ENCODE measurements at places on chromosomes 3 and 15. TPM values are rescaled to one million over a fixed set of nuclear protein-coding genes. Genes with fewer than 3 reads are reported as not detected.

DNA sequence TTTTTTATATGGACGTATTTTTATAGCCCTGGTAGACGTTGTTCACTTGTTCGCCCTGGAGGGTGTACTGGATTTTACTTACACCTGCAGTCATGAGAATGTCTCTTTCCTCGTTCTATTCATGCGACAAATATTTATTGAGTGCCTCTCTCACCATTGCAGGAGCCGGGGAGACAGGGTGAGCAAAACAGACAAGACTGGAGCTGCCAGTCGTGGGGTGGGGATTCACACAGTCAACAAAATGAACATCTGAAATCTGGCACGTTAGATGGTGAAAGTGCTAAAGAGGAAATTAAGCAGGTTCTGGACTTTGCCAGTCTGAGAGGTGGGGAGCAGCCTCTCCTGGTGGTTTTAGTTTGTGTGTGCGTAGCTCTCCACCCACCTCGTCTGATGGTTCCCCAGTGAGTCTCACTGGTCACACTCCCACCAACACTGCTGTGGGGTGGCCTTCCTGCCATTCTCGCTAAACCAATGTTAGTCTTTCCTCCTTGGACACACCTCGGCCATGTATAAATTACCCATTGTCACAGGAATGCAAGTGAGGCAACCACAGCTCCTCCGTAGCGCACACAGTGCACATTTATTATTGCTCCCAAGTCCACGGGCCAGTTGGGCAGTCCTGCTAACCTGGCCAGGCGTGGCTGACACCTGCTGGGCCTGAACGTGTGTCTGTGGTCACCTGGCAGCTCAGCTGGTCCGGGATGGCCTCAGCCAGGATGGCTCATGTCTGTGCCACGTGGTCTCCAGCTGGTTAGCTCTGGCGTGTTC, 31.5 kb downstream of the FBLN2 start:
- no peak for DNase-seq

GRCh38 chr15:85289677-85290365, 90.6 kb upstream of the AKAP13 start:
- no peak for DNase-seq

- DNase-seq, result no peak
Measured at GRCh38 chr3:39329493-39329892, at the start of gene CCR8. Gene CCR8 (plus strand): TSS chr3:39329709. CDS start chr3:39332332, 2,623 bp downstream.

- DNase-seq, result no peak
Measured at GRCh38 chr3:128123156-128123537, 465 bp downstream of the RUVBL1 start.

- DNase-seq, result peak; percentile 23
Measured at GRCh38 chr15:45790325-45790943, 155.6 kb downstream of the SQOR start.

DNA sequence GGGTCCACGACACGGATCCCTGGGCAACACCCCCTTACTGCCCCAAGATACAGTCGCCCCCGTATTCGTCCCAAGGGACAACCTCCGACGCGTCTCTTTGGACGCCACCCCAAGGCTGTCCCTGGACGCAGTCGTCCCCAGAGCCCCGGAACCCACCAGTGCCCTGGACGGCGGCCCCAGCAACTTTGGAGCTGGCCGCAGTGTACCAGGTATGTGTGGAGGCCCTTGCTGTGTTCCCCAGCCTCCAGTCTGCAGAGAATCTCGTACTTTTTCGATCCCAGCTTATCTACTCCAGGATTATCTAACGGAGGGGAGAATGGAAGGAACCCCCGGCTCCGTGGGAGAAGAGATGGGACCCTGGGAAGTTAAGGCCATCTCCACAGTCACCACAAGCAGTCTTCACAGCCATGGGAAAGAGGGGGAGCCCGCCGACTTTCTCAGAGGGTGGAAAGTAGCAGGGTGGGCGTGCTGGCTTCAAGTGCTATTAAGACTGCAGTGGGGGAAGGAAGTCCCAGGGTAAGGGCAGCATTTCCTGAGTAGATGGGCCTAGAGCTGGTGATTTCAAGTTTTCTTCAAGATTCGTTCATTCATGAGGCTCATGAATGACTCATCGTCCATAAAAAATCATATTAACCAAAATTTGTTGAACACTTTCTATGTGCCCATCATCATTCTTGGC, 1.1 kb downstream of the MESP2 start:
- no peak for DNase-seq

DNA sequence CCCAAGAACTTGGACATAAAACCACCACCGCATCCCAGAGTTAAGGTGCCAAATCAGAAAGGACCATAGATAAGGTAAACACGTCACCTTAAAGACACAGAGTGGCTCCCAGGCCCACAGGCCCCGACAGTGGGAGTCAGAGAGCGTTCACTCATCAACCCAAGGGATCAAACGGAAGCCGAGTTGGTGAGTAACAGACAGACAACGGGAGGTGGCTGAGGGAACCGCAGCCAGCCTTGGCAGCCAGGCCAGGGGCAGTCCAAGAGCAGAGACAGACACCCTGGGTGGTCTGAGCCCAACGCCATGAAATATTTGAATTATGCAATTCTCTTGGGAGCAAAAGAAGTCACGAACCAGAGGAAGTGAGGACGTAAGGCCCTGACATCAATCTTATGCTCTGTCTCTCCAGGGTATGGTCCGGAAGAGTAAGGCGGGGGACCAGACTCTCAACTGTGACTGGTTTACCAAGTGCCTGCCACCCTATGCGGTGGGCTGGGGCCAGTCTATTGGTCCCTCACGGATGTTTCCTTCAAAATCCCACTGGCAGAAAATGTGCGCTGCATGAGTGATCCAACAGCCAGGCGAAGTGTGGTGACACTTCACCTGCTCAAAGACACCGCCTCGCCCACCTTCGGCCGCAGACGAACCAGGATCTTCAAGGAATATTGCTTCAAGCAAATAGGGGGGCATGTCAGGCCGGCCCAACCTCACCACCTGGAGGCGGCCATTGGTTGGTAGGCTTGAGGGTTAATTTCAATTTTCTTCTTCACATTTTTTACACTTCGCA, 34.3 kb downstream of the TMEM44 start:
- no peak for DNase-seq

DNA sequence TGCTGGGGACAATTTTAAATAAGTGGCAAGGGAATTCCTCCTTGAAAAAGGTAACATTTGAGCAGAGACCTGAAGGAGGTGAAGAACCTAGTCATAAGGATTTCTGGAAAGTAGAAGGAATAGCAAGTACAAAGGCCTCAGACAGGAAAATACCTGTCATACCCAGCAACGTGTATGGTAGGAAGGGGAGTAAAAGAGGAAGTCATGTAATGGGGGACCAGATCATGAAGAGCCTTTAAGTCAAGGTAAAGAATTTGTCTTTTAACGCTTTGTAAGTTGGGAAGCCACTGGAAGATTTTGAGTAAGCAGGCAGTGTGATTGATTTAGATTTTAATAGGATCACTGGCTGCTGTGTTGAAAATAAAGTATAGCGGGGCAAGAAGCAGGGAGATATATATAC, 43.4 kb upstream of the FAH start:
- DNase-seq, result no peak

- DNase-seq, result peak; percentile 59
Measured at GRCh38 chr3:146326875-146327543, 76.1 kb upstream of the PLSCR4 start.

DNA sequence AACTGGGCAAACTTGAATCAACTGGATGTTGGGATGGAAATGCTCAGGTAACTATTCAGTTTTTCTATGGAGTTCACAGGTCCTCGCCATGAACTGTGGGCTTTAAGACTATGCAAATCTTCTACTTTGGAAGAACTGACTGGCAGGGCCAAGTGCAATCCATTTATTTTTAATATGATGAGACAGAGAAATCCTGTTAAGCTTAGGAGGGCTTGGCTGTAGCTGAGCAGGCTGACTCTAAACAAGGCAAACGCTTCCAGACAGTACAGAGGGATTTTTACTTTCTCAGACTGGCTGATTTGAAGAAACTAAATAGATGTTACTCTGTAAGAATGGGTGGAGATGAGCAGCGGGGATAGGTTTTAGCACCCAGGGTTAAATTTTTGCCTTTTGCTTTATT, 194.2 kb upstream of the ICE2 start:
- DNase-seq, result no peak

GRCh38 chr3:33664195-33664594, 53.9 kb downstream of the CLASP2 start:
- no peak for DNase-seq

- DNase-seq, result no peak
Measured at GRCh38 chr3:115660646-115661337, 37.5 kb downstream of the GAP43 start.

- DNase-seq, result peak; percentile 50
Measured at GRCh38 chr15:93451265-93451664, 362.3 kb upstream of the RGMA start.

- DNase-seq, result no peak
Measured at GRCh38 chr3:69282181-69282580, 103.7 kb downstream of the FRMD4B start.

DNA sequence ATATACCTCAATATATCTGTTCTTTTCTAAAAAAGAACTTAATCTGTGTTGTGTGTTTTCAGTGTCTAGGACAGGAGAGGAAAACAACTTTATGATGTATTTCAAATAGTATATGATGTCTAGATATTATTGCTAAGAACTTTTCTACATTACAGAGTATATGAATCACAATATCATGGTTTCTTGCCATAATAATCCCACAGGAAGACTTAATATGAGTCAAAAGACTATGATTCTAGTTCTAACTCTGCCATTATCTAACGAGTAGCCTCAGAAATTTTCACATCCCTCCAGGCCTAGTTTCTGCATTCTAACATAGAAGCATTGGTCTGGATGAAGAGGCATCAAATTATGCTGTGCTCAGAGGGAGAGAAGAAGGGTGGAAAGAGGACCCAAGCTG, 107.7 kb upstream of the SPRED1 start:
- DNase-seq, result no peak

DNA sequence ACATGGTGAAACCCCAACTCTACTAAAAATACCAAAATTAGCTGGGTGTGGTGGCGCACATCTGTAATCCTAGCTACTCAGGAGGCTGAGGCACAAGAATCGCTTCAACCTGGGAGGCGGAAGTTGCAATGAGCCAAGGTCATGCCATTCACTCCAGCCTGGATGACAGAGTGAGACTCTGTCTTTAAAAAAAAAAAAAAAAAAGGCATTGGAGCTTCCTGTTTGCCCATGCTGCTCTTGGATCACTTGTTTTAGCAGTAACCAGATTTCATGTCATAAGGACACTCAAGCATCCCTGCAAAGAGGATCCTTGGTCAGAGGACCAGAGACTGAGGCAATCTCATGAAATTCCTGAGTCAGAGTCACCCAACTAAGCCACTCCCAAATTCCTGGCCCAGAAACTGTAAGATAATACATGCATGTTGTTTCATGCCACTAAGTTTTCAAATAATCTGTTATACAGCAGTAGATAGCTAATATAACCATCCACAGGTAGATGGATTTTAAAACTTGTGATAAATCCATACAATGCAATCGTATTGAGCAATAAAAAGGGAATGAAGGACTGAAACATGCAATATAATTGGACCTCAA, 82.0 kb upstream of the XXYLT1 start:
- DNase-seq, result no peak

- peak; percentile 80 for DNase-seq
Measured at GRCh38 chr15:86060674-86061073, 19.0 kb upstream of the AGBL1 start.

GRCh38 chr3:35523838-35524237, 115.5 kb upstream of the ARPP21 start:
- no peak for DNase-seq

- no peak for DNase-seq
Measured at GRCh38 chr3:115081444-115081843, 65.6 kb downstream of the ZBTB20 start.

DNA sequence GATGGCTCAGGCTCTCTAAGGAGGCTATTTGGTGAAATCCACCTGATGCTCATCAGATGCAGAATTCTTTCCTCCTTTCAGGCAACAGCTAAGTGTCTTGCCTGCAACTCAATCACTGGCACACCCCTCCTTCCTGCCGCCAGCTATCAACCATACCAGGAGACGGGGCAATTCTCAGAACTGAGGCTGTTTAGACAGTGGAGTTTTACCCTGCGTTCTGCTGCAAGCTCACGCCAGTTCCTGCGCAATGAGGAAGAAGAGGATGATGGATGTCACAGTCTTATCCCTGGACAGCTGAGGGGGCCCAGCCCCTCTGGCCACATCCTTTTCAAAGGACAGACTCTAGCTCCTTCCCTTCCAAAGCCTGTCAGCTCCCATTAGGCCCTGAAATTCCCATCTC, 7.0 kb upstream of the MANF start:
- DNase-seq, result no peak

DNA sequence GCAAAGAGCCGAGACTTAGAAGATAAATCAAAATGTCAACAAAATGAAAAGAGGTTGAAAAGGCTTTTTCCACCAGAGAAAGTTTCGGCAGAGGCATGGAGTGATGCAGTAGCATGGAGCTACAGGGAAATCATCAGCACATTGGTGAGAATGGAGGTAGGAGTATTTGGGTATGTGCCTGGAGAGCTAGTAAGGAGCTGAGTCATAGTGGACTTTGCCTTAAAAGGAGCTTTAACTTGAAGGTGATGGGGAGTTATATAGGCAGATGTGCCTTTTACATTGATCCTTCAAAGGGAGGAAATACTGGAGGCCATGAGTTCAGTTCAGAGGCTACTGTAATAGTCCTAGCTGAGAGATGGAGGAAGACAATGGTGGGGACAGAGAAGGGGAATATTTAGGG, 44.3 kb downstream of the IL5RA start:
- DNase-seq, result no peak

- no peak for DNase-seq
Measured at GRCh38 chr15:98872774-98873173, 134.8 kb downstream of the PGPEP1L start.

- DNase-seq, result no peak
Measured at GRCh38 chr3:115833074-115833473, 209.8 kb downstream of the GAP43 start.

DNA sequence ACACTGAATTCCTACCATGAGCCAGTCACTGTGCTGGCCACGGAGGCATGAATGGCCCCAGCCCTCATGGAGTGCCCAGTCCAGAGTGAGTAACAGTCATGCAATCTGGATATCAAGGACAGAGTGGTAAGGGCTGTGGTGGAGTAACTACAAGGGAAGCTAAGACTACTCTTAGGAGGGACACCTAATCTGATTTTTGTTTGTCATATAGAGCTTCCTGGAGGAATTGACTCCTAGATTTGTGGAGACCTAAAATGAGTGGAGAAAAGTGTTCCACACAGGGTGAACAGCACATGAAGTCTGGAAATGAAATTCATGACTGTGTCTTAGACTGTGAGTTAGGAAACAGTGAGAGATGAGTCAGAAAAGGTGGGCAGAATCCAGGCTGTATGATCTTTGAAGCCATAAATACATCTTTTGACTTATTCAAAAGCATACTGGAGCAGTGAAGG, 219.9 kb downstream of the NFKBIZ start:
- no peak for DNase-seq

DNA sequence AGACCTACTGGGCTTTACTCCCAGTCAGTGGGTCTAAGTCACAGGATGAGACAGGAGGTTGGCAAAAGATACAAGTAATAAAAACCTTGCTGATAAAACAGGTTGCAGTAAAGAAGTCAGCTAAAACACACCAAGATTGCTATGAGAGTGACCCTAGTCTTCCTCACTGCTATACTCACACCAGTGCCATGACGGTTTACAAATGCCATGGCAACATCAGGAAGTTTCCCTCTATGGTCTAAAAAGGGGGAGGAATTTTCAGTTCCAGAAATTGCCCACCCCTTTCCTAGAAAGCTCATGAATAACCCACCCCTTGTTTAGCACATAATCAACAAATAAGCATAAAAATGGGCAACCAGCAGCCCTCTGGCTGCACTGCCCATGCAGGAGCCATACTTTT, 966.7 kb upstream of the ROBO1 start:
- no peak for DNase-seq

EPHB1 gene
- 2.5 TPM for total RNA-seq

MINAR1 gene
- 0.60 TPM for total RNA-seq

ACVR2B gene
- 10.8 TPM for total RNA-seq

CYP8B1 gene
- not detected for total RNA-seq

LEO1 gene
- 13.5 TPM for total RNA-seq

TMEM207 gene
- not detected for total RNA-seq

FAM81A gene
- total RNA-seq, result 10.5 TPM
